SJCRH30 (cell line): ENCODE measurements at places on chromosomes 11 and 22. TPM values are rescaled to one million over a fixed set of nuclear protein-coding genes. Genes with fewer than 3 reads are reported as not detected.
A peak's percentile ranks its signal among the peaks of the same experiment; 100 is the strongest.

The YPEL1 gene
- total RNA-seq, result 3.2 and 4.0 TPM in 2 replicates

The RBFOX2 gene
- total RNA-seq, result 136 and 147 TPM in 2 replicates

The TMEM86A gene
- 5.4 and 5.8 TPM in 2 replicates for total RNA-seq

The ARAP1 gene
- total RNA-seq, result 19.0 and 22.1 TPM in 2 replicates

The TYR gene
- total RNA-seq, result not detected in 2 replicates

The OR8G5 gene
- not detected in 2 replicates for total RNA-seq

The SHISAL1 gene
- not detected in 2 replicates for total RNA-seq

The NXPE4 gene
- not detected in 2 replicates for total RNA-seq

The XBP1 gene
- 71.6 and 80.2 TPM in 2 replicates for total RNA-seq

The CELSR1 gene
- not detected in 2 replicates for total RNA-seq

DNA sequence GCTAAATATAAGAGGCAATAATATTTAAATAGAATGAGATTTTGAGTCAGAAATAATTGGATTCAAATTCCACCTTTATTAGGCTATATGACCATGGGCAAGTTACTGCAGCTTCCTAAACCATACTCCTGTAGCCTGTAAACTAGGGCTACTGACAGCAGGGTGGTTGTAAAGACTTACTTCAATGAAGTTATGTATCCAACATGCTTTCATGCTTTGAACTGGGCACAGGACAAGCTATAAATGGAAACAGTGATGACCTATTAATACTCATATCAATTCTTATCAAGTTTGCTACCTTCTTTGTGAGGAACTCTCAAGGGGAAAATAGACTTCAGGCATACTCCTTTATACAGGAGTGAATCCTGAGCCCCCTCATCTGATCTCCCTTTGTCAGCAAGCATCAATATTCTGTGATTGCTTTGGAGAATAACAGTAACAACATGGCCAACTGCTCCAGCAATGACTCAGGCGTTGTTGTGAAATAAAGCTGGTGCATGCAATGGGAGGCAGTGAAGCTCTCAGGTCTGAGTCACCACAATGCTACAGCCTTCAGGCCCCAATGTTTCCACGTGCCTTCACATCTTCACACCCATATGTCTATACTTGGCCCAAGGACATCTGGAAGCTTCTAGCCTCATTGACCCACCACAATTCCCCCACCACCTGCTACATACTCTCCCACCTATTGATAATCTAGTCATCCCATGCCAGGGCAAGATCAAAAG is 102.5 kb downstream of the KCNA4 start:
- H3K4me1 ChIP-seq, result no peaks in the 10 kb centered on the region
- no peaks in the 10 kb centered on the region for H3K27me3 ChIP-seq
- H3K4me3 ChIP-seq, result no peak overlapping the region

- H3K27me3 ChIP-seq, result no peaks in the 10 kb centered on the region
- H3K4me1 ChIP-seq, result no peaks in the 10 kb centered on the region
- H3K4me3 ChIP-seq, result no peak overlapping the region
- no peak overlapping the region for H3K27ac ChIP-seq
- DNase-seq, result no peak
Measured at GRCh38 chr11:130223291-130223971, 63.8 kb downstream of the ST14 start.

DNA sequence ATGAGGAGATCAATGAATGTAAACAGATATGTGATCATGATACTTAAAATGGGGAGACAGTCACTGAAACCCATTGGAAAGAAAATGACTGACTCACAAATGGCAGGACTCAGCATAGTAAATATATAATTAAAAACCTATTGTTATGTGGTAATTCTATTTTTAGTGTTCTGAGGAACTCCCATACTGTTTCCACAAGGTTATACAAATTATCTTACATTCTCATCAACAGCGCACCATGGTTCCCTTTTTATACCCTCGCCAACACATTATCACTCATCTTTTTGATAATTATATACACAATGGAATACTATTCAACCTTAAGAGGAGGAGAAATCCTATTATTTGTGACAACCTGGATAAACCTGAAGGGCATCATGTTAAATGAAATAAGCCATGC is 17.1 kb downstream of the OR5B21 start:
- H3K27me3 ChIP-seq, result no peaks in the 10 kb centered on the region
- no peaks in the 10 kb centered on the region for H3K36me3 ChIP-seq
- no peak overlapping the region for H3K4me3 ChIP-seq
- H3K27ac ChIP-seq, result no peak overlapping the region

GRCh38 chr22:47369020-47369419 is 606.6 kb downstream of the TBC1D22A start:
- H3K4me3 ChIP-seq, result no peak overlapping the region
- H3K27me3 ChIP-seq, result no peaks in the 10 kb centered on the region
- H3K27ac ChIP-seq, result no peak overlapping the region
- no peaks in the 10 kb centered on the region for H3K4me1 ChIP-seq
- DNase-seq, result no peak
- H3K36me3 ChIP-seq, result no peaks in the 10 kb centered on the region

GRCh38 chr11:58497951-58498350 is 10.0 kb downstream of the OR5B21 start:
- no peaks in the 10 kb centered on the region for H3K36me3 ChIP-seq
- no peak overlapping the region for H3K27ac ChIP-seq
- no peak overlapping the region for H3K4me3 ChIP-seq

DNA sequence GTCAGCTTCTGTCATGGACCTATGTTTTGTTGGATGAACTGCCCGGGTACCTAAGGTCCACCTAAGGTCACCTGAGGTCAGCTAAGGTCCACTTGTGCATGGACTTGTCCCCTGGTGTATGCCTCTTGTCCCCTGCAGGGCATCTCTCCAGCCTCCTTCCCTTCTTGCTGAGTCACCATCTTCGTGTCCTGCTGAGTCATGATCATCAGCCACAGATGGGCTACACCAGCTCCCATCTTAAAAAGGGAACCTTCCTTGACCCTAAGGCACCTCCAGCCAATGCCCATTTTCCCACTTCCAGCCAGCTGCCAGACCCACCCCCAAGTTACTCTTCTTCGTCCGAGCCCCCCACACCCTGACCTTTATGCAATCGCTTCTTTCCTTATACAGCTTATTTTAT is 544.9 kb downstream of the TBC1D22A start:
- H3K4me1 ChIP-seq, result peaks cover 23% of the 10 kb centered on the region
- H3K36me3 ChIP-seq, result no peaks in the 10 kb centered on the region
- no peaks in the 10 kb centered on the region for H3K27me3 ChIP-seq
- no peak for DNase-seq

DNA sequence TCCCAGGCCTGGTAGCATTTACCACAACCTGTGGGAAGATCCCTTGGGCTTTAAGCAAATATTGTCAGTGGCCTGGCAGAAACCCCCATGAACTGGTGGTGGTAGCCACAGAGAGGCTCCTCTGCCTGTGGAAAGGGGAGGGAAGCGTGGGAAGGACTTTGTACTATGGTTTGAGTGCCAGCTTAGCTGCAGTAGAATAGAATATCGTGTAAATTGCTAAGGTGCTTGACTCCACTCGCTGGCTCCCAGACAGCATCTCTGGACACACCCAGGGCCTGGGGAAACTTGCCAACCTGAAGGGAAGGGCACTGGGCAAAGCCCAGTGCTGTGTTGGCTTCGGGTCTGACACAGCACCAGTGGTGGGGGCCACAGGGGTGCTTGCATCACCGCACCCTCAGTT is 52.6 kb downstream of the XRRA1 start:
- no peak for DNase-seq
- H3K4me3 ChIP-seq, result no peak overlapping the region
- H3K27ac ChIP-seq, result no peak overlapping the region
- H3K36me3 ChIP-seq, result no peaks in the 10 kb centered on the region
- no peaks in the 10 kb centered on the region for H3K27me3 ChIP-seq

GRCh38 chr11:117121176-117121575 is 22.9 kb upstream of the PAFAH1B2 start:
- no peaks in the 10 kb centered on the region for H3K36me3 ChIP-seq
- no peak for DNase-seq
- H3K27me3 ChIP-seq, result no peaks in the 10 kb centered on the region
- no peaks in the 10 kb centered on the region for H3K4me1 ChIP-seq
- no peak overlapping the region for H3K4me3 ChIP-seq

GRCh38 chr11:57406337-57406904 is 16.0 kb upstream of the PRG2 start:
- H3K4me1 ChIP-seq, result no peaks in the 10 kb centered on the region
- no peak overlapping the region for H3K27ac ChIP-seq
- H3K36me3 ChIP-seq, result no peaks in the 10 kb centered on the region
- DNase-seq, result no peak

DNA sequence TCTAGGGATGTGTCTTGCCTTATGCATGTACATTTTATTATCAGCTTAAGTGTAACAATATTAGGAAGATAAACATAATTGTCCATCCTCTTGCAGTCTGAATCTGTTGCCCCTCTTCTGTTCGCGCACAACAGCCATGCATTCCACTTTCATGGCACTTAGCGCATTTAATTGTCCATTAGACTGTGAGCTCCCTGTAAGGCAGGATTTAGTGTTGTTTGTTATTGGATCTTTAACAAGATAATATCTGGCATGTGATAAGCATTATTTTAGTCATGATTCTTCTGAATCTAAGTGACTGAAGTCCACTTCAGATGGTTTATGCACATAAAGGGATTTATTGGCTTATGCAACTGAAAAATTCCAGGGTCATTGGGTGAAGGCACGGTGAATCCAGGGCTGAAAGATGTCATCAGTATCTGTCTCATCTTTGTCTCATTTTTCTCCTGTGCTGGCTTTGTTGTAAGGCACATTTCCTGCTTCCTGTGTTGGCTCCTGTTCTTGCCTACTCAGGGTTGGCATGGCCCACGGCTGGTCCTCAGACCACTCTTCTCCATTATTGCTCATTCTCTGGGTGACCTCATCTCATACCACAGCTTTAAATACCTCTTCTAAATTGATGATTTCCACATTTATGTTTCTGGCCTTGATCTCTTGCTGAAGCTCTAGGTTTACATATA is 37.6 kb downstream of the ATXN10 start:
- 0 out of 2 replicates have a peak, but pooled peaks cover 4% of the 10 kb centered on the region for H3K4me1 ChIP-seq
- no peaks in the 10 kb centered on the region for H3K27me3 ChIP-seq
- peaks cover 17% of the 10 kb centered on the region for H3K36me3 ChIP-seq
- no peak overlapping the region for H3K4me3 ChIP-seq
- no peak overlapping the region for H3K27ac ChIP-seq
- no peak for DNase-seq

DNA sequence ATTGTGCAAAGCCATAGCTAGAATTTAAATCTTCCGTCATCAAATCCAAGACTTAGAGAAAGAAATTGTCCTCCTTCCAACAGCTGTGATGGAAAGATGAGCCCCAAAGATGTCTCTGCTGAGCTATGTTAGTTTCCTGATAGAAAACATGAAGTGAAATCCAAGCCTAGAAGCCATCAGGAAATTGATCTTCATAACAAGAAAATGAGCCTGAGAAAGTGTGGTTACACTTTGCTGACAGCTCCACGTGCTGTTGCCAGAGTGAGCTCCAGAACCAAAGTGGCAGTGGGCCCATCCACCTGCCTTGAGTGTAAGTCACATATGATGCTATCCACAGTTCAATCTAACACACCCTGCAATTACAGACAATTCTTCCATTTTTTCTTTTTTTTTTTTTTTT is 58.0 kb upstream of the UBASH3B start:
- H3K36me3 ChIP-seq, result no peaks in the 10 kb centered on the region
- no peak for DNase-seq
- no peaks in the 10 kb centered on the region for H3K4me1 ChIP-seq
- no peak overlapping the region for H3K4me3 ChIP-seq

DNA sequence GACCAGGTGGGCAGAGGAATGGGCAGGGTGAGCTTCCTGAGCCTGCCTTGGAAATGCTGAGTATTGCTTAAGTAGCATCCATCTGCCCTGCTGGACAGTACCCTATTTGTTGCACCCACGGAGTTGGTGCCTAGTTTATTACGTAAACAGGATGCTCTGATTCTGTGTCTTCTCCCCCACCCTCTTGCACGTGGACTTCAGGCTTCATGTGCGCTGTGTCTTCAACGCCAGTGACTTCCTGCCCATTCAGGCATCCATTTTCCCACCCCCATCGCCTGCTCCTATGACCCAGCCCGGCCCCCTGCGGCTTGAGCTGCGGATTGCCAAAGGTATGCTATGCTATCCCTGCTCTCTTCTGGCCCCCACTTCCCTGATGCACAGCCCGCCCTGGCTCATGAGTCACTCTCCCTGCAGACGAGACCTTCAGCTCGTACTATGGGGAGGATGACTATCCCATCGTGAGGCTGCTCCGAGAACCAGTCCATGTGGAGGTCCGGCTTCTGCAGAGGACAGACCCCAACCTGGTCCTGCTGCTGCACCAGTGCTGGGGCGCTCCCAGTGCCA is 5.7 kb downstream of the ZP1 start:
- H3K36me3 ChIP-seq, result no peaks in the 10 kb centered on the region
- H3K4me1 ChIP-seq, result peaks cover 5% of the 10 kb centered on the region; the same call in 1 of the 2 replicates
- no peak overlapping the region for H3K27ac ChIP-seq
- H3K27me3 ChIP-seq, result no peaks in the 10 kb centered on the region
- no peak overlapping the region for H3K4me3 ChIP-seq
- no peak for DNase-seq

GRCh38 chr11:18540207-18541009 is 13.7 kb upstream of the TSG101 start:
- H3K27ac ChIP-seq, result no peak overlapping the region
- H3K27me3 ChIP-seq, result no peaks in the 10 kb centered on the region
- H3K36me3 ChIP-seq, result peaks cover 2% of the 10 kb centered on the region; the same call in 1 of the 2 replicates
- no peak overlapping the region for H3K4me3 ChIP-seq
- peak; percentile 50 for DNase-seq
- no peaks in the 10 kb centered on the region for H3K4me1 ChIP-seq

- H3K27me3 ChIP-seq, result no peaks in the 10 kb centered on the region
- DNase-seq, result no peak
Measured at GRCh38 chr11:62676698-62677097, 2.2 kb downstream of the UBXN1 start.

DNA sequence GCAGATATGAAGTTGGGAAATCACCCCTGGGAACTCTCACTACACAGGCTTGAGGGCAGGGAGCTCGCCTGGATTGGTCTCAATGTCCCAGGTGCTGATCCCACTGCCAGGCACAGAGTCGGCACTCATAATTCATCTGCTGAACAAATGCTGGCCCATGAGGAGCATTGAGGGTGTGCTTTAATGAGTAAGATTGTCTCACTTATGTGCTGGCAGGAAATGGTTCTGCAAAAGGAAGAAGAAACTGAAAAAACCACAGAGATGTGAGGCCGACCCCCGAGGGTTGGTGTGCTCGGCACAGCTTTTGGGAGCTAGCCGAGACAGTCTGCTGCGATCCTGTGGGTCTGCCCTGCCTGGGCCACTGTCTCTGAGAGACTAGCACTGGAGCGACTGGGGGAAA is 9.4 kb downstream of the PLAAT2 start:
- no peak overlapping the region for H3K27ac ChIP-seq
- no peaks in the 10 kb centered on the region for H3K36me3 ChIP-seq
- no peaks in the 10 kb centered on the region for H3K27me3 ChIP-seq
